ENCODE measurements at places on chromosomes 2 and 18.

DNA sequence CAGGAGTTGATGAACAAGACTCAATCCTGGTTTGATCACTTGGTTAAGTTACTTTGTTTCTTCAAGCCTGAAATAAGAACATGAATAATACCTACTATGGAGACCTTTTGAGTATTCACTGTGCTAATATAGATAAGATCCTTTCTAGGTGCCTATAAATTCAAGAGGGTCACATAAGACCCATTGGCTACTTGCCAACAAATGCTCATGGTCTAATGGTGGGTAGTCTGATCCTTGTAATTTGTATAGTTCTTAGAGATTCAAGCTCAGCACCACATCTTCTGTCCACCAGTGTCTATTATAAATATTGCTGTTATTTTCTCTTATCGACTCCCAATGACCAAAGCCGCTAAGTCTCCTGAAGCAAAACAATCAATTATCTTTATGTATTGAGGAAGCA, 27.4 kb upstream of the ACSL3 start:
- no peak for DNase-seq

DNA sequence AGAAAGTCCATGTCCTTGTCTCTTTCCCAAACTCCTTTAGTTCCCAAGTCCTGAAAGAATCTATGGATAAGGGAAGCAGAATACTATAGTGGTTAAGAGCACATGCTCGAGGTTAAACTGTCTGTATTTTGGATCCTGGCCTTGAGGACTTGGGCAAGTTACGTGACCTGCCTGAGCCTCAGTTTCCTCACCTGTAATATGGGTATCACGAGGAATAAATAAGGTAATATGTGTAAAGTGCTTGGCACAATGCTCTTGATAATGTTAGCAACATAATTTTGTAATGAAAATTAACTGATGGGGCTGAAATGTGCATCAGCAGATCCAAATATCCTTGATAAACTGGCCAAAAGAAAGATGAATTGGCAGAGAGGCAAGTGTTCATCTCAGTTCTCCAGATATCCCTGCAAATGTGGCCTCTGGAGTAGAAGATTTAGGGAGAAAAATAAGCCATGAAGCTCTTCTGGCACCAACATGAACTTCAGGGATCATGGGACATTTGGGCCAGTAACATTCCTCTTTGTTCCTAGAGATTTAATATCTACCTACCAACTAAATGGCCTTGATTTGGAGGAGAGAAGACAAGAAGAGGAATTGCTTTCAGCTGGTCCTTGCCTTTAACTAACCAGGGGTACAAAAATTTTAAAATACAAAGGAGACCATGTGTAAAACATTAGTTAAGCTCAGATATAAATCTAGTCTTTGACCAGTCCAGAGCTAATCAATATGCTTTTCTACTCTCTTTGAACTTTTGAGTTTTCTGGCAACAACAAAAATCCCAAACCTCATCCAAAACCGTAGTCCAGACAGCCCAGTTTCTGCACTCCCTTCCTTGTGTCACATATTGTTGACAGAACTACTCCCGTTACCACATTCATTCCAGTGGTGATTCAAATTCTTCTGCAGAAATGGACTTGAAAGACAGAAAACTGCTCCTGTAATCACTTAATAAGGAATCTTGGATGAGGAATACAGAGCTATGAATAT, 52.7 kb upstream of the EML4 start:
- no peak for DNase-seq

DNA sequence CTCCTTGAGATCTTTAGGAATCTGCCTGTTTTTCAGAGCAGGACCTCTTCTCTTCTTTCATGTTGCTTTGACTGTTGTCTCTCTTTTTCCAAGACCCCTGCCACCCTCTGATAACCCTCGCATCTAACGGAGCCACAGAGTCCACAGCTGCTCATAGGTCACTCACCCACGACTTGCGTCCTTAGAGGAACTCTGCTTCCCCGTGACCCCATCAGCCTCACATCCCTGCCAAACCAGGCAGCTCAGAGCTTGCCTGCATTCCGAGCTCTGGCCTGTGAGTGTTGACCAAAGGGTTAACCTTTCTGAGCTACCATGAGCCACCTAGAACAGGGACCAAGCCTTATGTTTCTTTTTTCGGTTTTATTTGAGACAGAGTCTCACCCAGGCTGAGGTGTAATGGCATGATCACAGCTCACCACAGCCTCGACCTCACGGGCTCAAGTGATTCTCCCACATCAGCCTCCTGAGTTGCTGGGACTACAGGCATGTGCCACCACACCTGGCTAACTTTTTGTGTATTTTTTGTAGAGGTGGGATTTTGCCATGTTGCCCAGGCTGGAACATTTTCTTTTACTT, 36.4 kb downstream of the CABLES1 start:
- no peak for DNase-seq

DNA sequence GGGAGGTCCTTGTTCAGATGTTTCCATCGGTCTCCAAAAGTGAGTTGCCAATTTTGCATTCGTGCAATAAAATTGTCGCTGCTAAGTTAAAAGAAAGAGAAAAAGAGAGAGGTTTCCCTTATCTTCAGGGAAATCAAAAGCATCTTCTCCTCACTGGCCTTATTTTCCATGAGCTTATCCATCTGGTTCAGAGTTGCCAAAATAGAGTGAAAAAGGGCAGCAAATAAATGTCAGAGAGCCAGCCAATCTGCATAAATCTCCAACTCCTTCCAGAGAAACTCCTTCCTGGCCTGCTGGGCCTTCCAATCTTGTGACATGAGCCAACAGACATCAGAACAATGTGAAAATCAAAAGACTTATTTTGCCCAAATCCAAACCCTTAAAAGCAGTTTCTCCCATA, 28.4 kb downstream of the PAX3 start:
- no peak for DNase-seq

DNA sequence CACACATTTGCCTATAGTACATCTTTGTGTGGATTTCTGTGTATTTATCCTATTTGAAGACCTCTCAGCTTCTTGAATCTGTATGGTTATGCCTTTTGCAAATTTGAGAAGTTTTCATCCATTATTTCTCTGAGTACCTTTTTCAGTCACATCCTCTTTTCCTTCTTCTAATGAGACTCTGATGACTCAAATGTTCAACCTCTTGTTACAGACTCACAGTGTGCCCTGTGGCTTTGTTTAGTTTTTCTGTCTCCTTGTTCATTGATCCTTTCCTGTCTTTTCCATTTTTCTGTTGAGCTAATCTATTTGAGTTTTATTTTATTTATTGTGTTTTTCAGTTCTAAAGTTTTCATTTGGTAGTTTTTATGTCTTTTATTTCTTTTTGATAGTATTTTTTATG, 87.0 kb upstream of the LRP1B start:
- DNase-seq: no peak

- no peak for DNase-seq
These were observed 177.7 kb downstream of the TMEM247 start for GRCh38 chr2:46657042-46657504.

GRCh38 chr2:10091182-10091888, 11.1 kb upstream of the CYS1 start:
- DNase-seq: no peak

- no peak for DNase-seq
These were observed 254.3 kb downstream of the LRRTM1 start for GRCh38 chr2:80050246-80050645.

DNA sequence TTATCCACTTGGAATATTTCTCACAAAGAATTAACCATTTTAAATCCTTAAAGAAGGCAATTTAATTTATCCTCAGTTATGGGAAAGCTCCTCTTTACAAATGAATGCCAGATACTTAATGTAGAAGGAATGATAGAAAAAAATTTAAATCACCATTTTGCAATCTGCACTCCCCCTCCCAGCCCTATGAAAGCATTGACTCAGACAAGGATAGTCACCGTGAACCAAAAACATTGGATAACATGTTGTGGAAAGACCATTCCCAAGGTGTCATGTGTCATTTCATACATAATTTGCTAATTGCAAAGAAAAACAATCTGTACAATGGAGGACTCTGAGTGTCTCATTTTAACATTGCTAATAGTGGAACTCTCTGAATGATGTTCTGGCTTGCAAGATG, 421.0 kb downstream of the TXNL1 start:
- no peak for DNase-seq

- no peak for DNase-seq
These were observed 149.8 kb downstream of the COPS8 start for GRCh38 chr2:237235383-237236095.

- DNase-seq: no peak
These were observed 9.1 kb downstream of the ITM2C start for GRCh38 chr2:230873661-230874401.

GRCh38 chr2:26620031-26620605, 21.0 kb downstream of the CIB4 start:
- DNase-seq: no peak

GRCh38 chr2:21928292-21928691, 804.5 kb downstream of the TDRD15 start:
- DNase-seq: no peak

- no peak for DNase-seq
These were observed 102.1 kb upstream of the CDC42EP3 start for GRCh38 chr2:37773371-37774130.

GRCh38 chr2:69490486-69490885, 53.3 kb upstream of the NFU1 start:
- DNase-seq: no peak

- DNase-seq: no peak
These were observed 45.8 kb downstream of the GALNT13 start for GRCh38 chr2:153917570-153917969.

- no peak for DNase-seq
These were observed 291.6 kb downstream of the PLCL1 start for GRCh38 chr2:198096002-198096401.

DNA sequence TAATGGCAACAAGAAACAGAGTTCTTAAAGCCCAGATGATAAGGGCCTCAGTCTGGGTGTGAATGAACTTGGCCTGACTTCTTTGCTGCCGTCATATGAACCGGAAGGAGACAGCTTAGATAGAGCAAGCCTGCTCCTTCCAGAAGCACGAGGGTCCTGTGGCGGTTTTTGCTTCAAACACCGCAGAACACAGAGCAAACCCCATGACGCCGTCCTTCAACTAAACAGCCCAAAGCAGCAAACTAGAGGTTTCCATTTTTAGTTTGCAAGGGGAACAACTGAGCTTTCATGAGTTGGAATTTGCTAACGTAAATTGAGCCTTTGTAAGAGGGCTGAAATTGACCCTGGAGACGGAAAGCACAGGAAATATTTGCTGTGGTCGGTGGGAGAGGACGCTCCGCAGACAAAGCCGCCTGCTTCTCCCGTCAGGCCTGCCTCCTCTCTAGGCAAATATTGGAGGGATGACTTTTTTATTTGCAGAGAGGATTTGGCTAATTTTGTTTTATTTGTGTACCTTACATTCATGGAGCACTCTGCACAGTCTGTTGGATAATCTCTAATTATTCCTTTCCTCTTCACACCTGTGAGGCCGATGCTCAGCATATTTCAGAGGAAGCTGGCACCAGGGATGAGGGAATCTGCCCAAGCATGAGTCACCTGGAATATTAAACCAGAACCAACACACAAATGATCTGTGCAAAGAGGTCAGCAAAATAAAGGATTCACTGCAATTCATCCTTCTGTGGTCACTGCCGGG, 134.0 kb upstream of the NCK2 start:
- no peak for DNase-seq

GRCh38 chr2:242075696-242076095, 206.2 kb downstream of the RTP5 start:
- DNase-seq: no peak

- DNase-seq: no peak
These were observed 625.4 kb upstream of the FANCL start for GRCh38 chr2:58866527-58866926.

DNA sequence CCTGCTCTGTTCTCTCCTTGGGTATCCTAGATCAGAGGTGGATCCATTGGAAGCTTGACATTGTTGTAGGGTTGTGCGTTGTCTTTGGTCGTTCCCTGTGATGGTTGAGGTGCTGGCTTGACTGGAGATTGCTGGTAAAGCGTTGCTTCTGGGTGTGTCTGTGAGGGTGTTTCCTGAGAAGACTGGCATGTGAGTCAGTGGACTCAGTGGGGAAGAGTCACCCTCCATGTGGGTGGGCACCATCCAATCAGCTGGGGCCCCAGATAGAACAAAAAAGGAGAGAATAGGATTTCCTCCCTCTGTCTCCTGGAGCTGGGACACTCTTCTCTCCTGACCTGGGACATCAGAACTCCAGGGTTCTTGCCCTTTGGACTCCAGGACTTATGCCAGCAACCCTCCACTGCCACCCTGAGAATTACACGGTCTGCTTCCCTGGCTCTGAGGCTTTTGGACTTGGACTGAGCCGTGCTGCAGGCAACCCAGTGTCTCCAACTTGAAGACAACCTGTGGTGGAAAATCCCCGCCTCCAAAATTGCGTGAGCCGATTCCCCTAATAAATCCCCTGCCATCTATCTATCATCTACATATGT, 14.8 kb upstream of the REEP1 start:
- no peak for DNase-seq

DNA sequence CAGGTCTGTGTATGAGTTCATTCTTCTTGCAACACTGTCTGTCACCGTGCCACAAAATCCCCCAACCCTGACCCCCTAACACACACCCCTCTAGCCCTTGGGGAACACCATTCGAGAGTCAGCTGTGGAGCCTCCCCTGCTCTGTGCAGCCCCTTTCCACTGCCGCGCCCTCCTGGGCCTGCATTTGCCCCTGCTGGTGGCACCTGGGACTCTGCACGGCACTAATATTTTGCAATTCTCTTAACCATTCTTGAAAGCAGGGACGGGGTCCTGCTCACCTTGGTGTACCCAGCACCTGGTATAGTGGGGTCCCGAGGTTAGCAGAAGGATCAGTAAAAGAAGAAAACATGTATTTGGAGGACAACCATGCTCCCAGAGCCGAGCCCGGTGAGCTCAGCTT, 124.0 kb downstream of the HDAC4 start:
- no peak for DNase-seq

DNA sequence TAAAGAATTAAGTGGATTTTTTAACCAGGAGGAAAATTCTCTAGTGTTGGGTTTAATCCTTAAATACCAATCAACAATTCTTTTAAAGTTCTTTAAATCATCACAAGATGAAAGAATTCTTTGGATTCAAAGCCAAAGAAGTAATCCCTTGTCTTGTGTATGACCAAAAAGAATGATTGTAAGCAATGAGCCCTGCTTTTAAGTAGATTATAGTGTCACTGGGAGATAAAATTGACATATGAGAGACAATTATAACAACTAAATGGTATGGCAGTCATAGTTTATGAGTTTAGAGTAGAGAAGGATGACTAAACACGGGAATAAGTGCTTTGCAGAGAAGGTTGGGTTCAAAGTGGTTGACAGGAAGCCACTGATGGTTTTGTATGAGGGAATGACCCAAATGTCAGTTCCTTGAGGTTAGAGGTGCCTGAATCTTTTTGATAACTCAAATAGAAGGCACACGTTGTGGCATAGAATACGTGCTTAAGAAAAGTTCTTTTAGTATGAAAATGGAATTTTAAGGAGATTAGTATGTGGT, 199.6 kb upstream of the TCF4 start:
- no peak for DNase-seq

- DNase-seq: peak; percentile 26
These were observed 5.1 kb downstream of the FECH start for GRCh38 chr18:57581301-57581934.

GRCh38 chr18:48673853-48674721, 135.3 kb downstream of the CTIF start:
- no peak for DNase-seq

GRCh38 chr2:51813247-51813646, 781.3 kb upstream of the NRXN1 start:
- no peak for DNase-seq

- DNase-seq: no peak
These were observed 117.9 kb downstream of the SETBP1 start for GRCh38 chr18:44798433-44799048.
